OCI-M1 (cell line): ENCODE measurements at places on chromosomes 1 and 21.

- no peak for DNase-seq
These were observed 2.2 kb upstream of the KRTAP10-4 start for GRCh38 chr21:44571296-44571695.

GRCh38 chr21:40792691-40793456, 54.1 kb downstream of the DSCAM start:
- DNase-seq: no peak

- peak; percentile 79 for DNase-seq
These were observed 40.7 kb downstream of the PEX14 start for GRCh38 chr1:10515301-10515975.

DNA sequence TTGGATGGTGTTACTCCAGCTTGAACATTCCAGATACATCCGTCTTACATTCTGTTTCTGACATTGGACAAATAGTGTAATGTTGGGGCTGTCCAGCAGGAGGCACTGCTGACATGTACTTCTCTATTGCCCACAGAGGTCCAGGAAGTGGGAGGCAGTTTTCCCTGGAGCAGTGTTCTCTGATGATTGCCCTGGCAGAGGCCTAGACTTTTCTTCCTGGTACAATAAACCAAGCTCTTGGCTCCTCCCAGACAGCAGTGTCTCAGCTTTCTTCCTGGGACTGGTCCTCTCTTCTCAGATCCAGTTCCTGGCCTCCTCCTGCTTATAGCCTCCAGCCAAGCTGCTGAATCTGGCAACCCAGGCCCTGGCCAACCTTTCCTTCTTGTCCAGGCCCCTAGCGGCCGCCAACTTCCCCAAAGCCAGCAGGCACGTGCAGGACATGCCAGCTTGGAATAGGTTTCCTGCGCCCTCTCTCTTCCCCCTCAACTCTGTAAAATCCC, 14.9 kb upstream of the IFNLR1 start:
- DNase-seq: peak; percentile 86

DNA sequence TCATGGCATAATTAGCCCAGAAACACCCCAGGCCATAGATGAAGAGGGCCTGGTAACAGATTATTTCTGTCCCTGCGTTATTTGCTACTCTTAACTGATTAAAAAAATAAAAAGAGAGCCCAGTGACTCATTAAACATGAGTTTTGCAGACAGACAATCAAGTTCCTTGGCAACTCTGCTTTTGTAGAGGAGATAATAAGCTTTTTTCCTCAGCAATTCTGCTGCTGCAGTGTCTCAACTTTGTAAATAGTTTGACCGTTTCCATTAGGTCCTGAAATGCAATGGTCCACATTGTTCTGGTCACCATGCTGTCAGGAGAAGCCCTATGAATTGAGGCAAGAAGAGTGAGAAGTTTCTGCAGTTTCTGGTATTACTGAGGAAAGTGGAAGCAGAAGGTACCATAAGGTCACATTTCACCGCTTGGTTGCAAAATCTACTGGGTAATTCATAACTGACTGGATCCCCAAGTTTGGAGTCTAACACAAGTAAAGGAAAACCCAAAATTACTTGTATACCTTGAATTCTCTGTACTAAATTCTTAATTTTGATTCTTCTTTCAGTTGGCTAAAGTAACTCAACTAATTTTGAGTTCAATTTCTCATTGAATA, 139.5 kb downstream of the ZZZ3 start:
- no peak for DNase-seq

DNA sequence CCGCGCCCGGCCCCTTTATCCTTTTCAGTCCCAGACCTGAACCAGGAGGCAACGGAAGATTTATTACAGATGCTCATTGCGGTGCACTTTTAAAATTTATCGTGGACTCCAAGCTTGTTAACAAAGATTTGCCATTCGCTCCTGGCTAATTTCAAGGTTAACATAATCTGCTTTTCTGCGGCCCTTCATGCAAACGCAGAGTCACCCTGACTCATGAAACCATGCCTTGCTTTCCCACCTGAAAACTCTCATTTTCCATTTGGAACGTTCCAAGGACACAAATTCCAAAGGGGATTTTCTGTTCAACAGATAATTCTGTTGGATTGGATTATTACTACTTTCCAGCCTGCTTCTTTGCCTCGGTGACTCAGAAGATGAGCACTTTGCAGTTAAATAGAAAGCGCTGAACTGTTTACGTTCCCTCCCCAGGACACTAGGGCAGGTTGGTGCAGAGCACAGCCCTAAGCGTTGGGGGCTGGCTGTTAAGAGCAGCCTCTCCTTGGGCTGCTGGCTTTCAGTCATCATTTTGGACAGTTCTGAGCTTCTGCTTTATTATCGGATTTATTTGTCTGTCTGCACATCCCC, 51.1 kb downstream of the CD247 start:
- no peak for DNase-seq

DNA sequence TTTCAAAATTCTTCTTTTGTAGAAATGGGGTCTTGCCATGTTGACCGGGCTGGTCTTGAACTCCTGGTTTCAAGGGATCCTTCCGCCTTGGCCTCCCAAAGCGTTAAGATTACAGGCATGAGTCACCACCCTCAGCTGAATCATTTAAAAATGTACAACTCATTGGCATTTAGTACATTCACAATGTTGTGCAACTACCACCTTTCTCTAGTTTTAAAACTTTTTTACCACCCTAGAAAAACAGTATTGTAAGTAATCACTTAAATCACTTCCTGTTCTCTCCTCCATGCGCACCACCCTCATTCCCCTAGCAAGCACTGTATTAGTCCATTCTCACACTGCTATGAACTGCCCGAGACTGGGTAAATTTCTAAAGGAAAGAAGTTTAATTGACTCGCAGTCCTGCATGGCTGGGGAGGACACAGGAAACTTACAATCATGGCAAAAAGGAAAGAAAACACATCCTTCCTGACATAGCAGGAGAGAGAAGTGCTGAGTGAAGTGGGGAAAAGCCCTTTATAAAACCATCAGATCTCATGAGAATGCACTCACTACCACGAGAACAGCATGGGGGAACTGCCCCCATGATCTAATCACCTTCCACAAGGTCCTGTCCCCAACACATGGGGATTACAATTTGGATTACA, 14.4 kb upstream of the THEM5 start:
- peak; percentile 34 for DNase-seq

DNA sequence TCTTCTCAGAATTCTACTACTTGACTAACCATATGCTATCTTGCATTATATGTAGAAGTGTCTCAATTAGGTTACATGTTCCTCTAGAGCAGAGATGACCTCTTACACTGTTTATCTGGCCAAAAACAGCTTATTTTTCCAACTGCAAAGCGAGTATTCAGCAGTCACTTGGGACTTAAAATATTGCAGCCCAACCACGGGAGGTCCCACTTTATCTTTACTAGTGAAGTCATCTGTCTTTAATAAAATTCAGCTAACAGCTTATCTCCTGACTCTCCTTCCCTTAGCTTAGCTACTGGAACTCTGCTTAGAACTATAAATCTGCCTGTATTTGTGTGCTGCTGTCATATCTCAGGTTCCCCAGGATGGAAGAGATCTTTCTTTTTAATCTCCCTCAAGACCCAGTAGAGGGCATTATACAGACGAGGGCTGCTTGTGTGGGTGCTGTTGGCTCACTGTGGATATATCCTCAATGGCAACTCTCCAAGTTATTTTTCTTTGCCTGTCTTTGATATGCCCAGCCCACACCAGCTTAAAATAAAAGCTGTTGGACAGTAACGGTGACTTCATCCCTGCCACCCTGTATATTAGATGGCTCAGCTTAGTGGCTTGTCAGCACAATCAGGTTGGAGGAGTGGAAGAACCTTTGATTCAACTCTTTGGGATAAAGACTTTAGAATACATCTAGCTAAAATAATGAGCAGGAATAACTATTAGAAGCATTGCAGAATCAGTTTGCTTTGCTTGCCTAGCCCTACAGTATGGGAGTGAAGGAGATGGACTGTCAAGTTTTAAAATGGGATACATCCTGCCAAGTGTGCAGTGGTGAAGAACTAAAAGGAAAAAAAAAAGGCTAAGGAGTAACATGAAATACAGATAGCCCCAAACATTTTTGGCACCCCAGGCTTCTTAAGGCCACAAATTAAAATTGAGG, 9.6 kb downstream of the ENSA start:
- peak; percentile 90 for DNase-seq

- DNase-seq: no peak
These were observed 103.9 kb downstream of the EBNA1BP2 start for GRCh38 chr1:43067977-43068751.

DNA sequence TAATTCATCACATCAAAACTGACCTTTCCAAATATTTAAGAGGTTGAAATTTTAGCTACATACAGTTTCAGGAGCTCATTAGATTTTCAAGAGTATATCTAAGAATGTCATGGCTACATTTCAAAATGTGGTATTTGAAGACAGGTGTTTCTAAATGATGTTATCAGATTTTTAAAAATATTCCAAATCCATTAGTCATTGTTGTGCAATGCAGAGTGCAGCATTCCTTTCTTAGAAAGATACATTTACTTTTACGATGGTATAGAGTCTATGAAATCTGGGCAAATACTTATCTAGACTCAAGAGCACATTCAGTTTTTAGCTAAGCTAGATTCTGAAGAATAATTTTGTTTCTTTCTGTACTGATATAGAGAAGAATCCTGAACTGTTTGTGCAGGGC, 230.3 kb downstream of the CHRM3 start:
- DNase-seq: peak; percentile 33
